Foreskin keratinocyte (primary cell): ENCODE measurements at places on chromosomes 13 and 19. TPM values are rescaled to one million over a fixed set of nuclear protein-coding genes. Genes with fewer than 3 reads are reported as not detected.

NOVA2 gene
- polyA plus RNA-seq = under 0.01 TPM in 1 of 2 replicates, not detected in the other

PTPRH gene
- polyA plus RNA-seq = 0.04 and 0.06 TPM in 2 replicates

GIPC3 gene
- polyA plus RNA-seq = 0.01 TPM in 1 of 2 replicates, not detected in the other

ZNF607 gene
- polyA plus RNA-seq = 1.8 and 2.0 TPM in 2 replicates
